DND-41 (cell line): ENCODE measurements at places on chromosomes 2 and 18.

DNA sequence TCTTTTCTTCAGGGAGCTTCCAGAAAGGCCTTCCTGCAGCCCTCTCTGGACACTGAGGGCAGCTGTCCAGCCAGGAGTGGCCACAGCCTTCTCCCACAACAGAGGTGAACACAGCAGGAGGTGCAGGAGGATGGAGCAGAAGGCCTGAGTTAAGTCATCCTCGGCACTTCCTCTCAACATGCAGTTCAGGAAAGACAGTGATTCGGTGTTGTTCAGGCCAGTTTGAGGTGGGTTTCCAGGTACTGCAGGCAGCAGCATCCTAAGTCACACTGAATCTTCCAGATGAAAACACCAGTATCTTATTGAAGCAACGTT lies 225.3 kb upstream of the PXDN start:
- no peak for DNase-seq

GRCh38 chr2:3644246-3644525 lies 13.8 kb upstream of the ALLC start:
- DNase-seq: no peak

GRCh38 chr2:108034843-108035242 lies 48.5 kb downstream of the SLC5A7 start:
- no peak for DNase-seq

DNA sequence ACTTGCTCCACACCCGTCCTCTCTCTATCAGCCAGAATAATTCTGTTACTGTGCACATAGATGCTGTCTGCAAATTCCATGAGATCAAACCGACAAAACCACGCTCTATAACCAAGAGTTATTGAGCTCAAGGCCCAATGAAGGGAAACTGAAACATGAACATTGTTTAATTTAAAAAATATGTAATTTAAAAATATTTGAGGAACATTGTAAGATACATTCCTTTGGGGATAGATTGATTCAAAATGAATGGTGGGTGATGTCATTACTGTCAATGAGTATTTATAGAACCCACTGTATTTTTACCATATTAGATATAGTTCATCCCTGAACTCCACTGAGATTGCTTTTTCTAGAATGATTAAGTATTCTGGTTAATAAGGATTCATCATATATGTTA lies 50.4 kb downstream of the NCKAP5 start:
- DNase-seq: no peak

DNA sequence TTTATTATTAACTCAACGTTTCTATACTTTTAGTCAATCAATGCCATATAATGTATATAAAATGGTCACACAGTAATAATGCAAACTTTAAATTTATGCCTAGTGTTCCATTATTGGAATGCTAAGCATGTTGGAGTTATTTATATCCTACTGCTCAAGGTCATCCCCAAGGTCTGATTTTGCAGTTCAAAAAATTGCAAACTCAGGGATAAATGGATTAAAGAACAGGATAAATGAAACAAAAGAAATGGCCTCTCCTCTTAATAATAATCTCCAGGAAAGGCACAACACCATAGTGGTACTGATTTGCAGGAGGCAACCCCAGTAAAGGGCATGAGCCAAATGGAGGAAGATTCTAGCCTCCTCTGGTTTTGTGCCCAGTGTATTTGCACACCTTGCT lies 436.4 kb downstream of the EPHA4 start:
- DNase-seq: no peak

DNA sequence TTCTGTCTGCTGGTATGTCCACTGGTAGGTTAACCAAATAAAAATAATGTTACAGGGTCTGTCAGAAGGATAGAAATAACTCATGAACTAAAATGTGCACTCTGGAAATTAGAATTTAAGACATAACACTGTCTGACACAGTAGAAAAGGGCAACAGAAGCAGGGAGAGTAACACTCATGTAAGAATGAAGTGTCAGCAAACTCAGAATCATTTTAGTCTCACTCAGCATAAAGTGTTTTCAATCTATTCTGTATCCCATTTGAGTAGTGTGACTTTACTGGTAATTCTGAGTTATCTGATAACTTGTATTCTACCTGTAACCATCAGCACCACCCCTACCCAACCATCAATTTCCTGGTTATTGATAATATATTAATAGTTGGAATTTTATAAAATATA lies 68.3 kb downstream of the PIAS2 start:
- no peak for DNase-seq
